ENCODE measurements at places on chromosomes 2 and 18.

- peak; percentile 79 for DNase-seq
Measured at GRCh38 chr2:105344704-105345345, 7.5 kb downstream of the C2orf49 start.

GRCh38 chr2:137983581-137983980, 19.3 kb downstream of the HNMT start:
- no peak for DNase-seq

- DNase-seq = no peak
Measured at GRCh38 chr2:19122220-19122619, 236.2 kb downstream of the OSR1 start.

GRCh38 chr18:47343291-47343690, 91.8 kb upstream of the SKOR2 start:
- DNase-seq = no peak

GRCh38 chr2:157876786-157877138, 632 bp upstream of the ACVR1 start:
- no peak for DNase-seq

GRCh38 chr18:35267161-35267651, 22.8 kb downstream of the ZSCAN30 start:
- DNase-seq = peak; percentile 72

GRCh38 chr18:9549405-9549804, 65.0 kb downstream of the PPP4R1 start:
- DNase-seq = no peak

DNA sequence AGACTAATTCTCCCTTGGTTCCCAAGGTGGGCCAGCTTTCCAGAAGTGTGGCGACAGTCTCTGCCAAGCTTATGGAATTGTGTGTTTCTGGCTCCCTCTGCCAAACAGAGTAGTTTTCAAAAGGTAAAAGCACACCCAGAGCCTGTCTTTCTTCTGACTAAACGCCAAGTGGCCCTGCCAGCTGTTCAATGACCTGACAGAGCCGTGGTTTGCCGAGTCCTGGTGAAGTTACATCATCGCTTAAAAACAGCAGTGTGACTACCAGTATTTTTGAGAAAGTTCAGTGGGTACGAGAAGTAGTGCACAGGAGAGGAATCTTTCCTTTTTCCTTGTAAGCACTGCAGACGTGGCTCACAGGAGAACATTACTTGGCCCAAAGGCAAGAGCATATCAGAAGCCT, 1.9 kb downstream of the PER2 start:
- DNase-seq = peak; percentile 91

- DNase-seq = no peak
Measured at GRCh38 chr2:3597567-3597966, 2.7 kb downstream of the COLEC11 start.

- no peak for DNase-seq
Measured at GRCh38 chr2:78465707-78466106, 559.8 kb upstream of the REG3G start.

DNA sequence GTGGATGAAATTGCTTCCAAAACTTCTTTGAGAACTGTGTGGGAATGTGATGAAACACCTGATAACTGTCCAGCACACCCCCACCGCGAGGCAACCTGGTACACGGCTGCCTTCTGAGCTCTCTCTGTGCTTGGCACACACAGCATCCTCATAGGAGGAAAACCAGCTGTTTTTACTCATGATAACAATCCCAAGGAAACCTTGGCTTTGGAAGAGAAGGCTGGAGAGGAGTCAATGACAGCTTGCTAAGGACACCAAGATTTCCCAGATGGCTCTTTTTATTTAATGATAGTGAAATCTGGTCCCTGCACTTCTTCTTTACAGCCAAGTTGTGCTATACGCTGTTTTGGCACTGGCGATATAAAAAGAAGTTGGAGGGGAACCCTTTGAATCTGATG, 232.5 kb upstream of the FN1 start:
- no peak for DNase-seq

- DNase-seq = no peak
Measured at GRCh38 chr2:222049946-222050345, 248.9 kb downstream of the PAX3 start.

Measured in choroid plexus epithelial cell (primary cell).